ENCODE measurements at places on chromosomes 12 and 14. TPM values are rescaled to one million over a fixed set of nuclear protein-coding genes. Genes with fewer than 3 reads are reported as not detected.

DNA sequence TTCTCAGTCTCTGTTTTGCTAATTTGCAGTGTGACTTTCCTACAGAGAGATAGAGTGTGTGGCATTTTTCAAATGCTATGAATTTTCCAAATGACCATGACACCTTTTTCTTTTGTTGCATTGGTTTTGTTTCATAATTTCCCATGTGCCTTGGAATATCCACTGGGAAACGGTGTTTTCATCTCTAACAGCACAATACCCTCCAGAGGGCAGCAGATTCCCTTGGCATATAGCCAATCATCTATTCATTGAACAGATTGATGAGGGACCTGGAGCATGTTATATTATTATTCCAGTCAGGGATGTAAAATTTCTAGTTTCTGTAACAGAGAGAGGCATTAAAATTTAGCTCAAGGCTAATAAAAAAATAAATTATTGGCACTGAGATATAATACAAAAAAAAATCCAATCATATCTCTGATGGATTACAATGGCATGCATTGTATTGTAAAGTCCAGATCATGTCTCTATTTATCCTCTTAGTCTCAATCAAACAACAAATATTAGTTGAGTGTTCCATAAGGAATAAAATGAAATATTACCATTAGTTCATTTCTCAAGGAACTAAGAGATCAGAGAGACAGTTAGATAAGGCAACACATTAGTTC is 29.6 kb upstream of the NTN4 start:
- DNase-seq: peak; percentile 87

DNA sequence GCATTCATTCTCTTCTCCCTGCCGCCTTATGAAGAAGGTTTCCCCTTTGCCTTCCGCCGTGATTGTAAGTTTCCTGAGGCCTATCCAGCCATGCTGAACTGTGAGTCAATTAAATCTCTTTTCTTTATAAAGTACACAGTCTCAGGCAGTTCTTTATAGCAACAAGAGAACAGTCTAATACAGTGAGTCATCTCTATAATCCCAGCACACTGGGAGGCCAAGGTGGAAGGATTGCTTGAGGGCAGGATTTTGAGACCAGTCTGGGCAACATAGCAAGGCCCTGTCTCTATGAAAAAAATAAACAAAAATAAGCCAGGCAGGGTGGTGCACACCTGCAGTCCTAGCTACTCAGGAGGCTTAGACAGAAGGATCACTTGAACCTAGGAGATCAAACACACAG is 259.9 kb downstream of the CEP128 start:
- DNase-seq: no peak

The CIT gene
- 27.8 TPM for total RNA-seq

- peak; percentile 2 for DNase-seq
Observed at GRCh38 chr12:23659131-23659530, 290.3 kb downstream of the SOX5 start.

DNA sequence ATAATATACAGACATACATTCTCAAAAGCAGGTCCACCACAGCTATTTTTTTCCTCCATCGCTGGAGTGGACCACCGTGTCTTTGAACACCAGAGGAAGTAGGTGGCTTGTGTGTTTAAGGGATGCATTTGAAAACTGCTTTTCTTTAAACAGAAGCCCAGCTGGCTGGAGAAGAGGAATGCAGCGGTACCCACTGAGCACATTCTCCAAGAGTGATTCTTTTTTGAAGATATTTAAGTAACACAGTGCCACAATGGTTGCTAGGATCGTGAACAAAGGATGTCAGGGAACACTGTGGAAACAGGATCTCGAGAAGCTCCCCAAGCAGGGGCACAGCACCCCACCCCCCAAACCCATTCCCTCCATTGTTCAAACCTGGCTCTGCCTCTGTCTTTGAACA is 286.6 kb upstream of the PWP1 start:
- no peak for DNase-seq

- DNase-seq: no peak
Observed at GRCh38 chr14:63224196-63224595, 20.0 kb downstream of the RHOJ start.

The PPP1R1A gene
- total RNA-seq: not detected

The BMP4 gene
- 395 TPM for total RNA-seq

The CLMN gene
- total RNA-seq: 4.4 TPM

- no peak for DNase-seq
Observed at GRCh38 chr14:56378475-56378877, 201.1 kb upstream of the TMEM260 start.

The FGF6 gene
- total RNA-seq: not detected

- DNase-seq: peak; percentile 8
Observed at GRCh38 chr12:43937947-43938346, 102.1 kb downstream of the TMEM117 start.

- DNase-seq: no peak
Observed at GRCh38 chr12:21795648-21796328, 21.3 kb upstream of the KCNJ8 start.

Measured in HT-29 (cell line).